ENCODE measurements at places on chromosomes 7 and 10. TPM values are rescaled to one million over a fixed set of nuclear protein-coding genes. Genes with fewer than 3 reads are reported as not detected.

Gene SHH
- total RNA-seq, result not detected

Gene EEPD1
- total RNA-seq, result 4.4 TPM

Gene MSANTD7
- 26.2 TPM for total RNA-seq

Gene SYNPO2L
- not detected for total RNA-seq

Gene CALHM1
- total RNA-seq, result not detected

DNA sequence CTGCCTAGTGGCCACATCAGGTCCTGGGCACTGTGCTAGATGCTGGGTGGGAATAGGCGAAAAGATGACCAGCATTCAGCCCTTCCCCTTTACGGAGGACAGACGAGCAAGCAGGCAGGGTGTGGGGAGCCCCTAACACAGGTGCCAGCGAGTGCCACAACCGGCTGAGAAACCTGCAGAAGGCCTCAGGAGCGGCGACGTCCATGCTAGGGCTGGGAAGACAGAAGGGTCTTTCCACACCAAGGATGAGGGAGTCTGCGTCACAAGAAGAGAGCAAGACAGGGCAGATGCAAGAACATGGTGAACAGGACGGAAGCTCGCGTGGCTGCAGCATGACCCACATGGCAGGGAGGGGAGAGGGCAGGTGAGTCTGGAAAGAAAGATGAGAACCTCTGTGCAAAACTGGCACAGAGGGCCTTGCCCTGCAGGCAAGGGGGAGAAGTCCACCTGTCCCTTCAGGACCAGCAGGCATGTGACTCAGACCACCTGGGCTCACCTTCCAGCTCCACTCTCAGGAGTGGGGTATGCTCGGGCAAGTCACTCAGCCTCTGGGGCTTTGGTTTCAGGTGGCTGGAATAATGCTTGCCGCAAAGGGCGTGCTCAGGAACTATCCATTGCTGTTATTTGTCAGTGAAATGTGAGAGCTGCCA lies 36.6 kb downstream of the KCNH2 start:
- H3K4me1 ChIP-seq, result peaks cover 51% of the 10 kb centered on the region
- H3K27me3 ChIP-seq, result no peaks in the 10 kb centered on the region
- H3K4me3 ChIP-seq, result no peak overlapping the region
- no peaks in the 10 kb centered on the region for H3K36me3 ChIP-seq

DNA sequence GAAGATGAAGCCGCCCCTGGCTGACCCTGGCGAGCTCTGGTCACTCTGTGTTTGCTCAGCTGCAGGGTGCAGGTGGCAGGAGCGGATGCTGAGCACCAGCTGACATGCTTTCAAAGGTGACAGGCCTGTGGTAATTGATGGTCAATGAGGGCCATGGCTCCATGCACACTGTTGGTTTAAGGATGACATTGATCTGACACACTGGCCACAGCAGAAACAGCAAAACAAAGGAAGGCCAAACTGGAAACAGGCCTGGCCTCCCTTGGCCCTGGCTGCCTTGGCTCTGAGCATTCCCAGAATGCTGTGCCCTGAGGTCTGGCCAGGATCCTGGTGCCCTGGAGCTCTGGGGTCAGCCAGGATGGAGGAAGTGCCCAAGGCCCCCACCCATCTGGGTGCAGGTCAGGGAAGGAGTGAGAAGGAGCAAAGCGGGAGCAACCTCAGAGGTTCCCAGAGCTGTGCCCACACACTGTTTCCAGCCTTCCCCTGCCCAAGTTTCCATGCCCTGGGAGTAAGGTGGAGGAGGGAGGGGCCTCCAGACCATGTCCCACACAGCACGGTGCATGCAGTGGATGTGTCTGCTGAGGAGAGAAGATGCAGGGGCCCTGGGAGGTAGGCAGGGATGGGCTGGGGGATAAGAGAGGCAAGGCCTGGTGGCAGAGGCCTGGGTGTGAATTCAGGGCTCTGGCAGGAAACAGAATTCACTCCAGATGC lies 302.2 kb downstream of the RPS24 start:
- no peaks in the 10 kb centered on the region for H3K27me3 ChIP-seq
- peak; percentile 16 for DNase-seq
- no peak overlapping the region for H3K4me3 ChIP-seq
- H3K36me3 ChIP-seq, result no peaks in the 10 kb centered on the region
- H3K27ac ChIP-seq, result no peak overlapping the region

GRCh38 chr7:38120076-38120475 lies 58.0 kb upstream of the STARD3NL start:
- H3K36me3 ChIP-seq, result no peaks in the 10 kb centered on the region
- H3K27ac ChIP-seq, result no peak overlapping the region
- DNase-seq, result no peak
- H3K4me3 ChIP-seq, result no peak overlapping the region
- H3K4me1 ChIP-seq, result no peaks in the 10 kb centered on the region

DNA sequence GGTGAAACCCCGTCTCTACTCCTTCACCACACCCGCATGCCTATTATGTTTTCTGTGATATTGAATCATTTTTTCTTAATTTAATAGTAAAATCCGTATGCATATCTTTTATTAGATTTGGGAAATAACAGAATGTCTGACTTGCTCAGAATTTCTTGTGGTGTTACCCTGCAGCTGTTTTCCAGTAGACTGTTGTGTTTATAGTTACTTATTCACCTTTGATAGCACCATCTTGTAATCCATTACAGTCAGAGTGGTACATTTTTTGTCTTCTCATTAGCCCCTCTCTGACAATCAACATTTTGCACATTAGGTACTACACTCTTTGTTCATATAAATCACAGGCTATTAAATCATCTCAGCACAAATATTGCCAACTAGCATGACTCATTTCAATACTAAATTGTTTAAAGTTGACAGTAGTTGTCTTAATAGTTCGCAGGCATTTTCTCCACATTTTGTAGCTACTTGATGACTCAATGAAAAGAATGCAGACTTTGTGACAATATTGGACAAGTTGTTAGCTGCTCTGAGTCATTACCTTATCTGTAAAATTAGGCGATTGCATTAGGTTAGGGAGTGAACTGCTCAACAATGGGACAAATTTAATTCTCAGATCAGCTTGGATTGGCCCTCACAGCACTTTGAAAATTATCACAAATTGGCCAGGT lies 17.8 kb upstream of the SLC16A12 start:
- no peak overlapping the region for H3K27ac ChIP-seq
- no peaks in the 10 kb centered on the region for H3K36me3 ChIP-seq
- DNase-seq, result no peak
- no peak overlapping the region for H3K4me3 ChIP-seq

Measured in CD4-positive, alpha-beta T cell (primary cell).